ENCODE measurements at places on chromosomes 12 and 14.

DNA sequence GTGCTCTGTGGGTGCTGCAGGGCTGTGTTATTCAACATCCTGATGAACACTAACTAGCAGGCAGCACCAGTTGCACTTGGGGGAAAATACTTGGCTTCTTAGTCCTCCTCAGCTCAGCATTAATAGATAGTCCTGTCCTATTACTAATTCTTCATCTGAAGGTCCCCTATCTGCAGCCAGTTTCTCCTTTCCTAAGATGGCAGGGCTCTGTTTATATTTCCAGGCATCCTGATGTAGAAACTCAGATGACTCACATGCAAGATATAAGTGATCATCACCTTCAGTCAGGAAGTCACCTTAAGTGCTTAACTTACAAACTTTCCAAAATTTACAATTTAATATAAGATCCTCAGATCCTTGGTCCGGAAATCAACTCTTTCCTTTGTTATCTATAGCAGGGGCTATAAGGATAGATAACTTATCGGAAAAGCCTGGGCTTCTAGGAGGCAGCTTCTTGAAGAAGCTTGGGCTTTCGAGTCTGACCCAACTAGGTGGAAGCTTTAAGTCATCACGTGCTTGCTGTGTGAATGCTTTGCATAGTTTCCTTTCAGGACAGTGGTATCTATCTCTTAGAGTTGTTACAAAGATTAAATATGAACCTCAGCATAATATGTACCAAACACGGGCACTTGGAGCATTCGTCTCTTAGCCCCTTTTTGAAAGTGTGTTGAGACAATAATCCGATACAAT lies 181.0 kb upstream of the GRIP1 start:
- no peak overlapping the region for H3K27ac ChIP-seq
- H3K27me3 ChIP-seq = no peaks in the 10 kb centered on the region
- H3K36me3 ChIP-seq = no peaks in the 10 kb centered on the region
- no peak overlapping the region for H3K4me3 ChIP-seq
- DNase-seq = no peak

GRCh38 chr12:49223590-49224369 lies 34.9 kb upstream of the TUBA1A start:
- H3K27me3 ChIP-seq = no peaks in the 10 kb centered on the region
- no peaks in the 10 kb centered on the region for H3K36me3 ChIP-seq
- no peak for DNase-seq

DNA sequence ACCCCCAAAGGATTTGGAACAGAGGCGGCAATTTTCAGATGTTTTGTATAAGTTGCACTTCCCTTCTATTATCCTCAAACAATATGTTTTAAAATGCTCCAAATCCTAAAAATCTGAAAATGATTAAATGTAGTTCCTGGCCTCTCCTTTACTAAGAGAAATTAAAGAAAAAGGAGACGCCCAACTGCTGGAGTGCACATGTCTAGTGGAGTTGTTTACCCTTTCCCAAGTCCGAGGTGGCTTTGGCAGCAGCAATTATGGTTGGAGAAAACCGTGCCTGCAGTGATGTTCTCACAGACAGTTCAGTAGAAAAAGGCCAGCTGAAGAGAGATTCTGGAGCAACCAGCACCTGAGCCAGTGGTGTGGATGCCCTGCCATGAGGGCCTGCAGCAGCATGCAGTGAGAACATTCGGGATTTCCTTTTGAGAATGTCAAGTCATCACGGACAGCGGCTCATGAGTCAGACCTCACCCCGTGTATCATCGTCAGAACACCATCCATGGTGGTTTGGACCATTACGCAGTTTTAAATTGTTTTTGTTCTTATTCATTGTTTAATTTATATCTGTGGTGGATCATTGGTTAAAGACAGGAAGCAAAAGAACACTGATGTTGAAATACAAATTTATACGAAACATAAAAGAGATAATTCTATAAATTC lies 179.0 kb upstream of the KRR1 start:
- no peak overlapping the region for H3K4me3 ChIP-seq
- no peaks in the 10 kb centered on the region for H3K36me3 ChIP-seq
- no peaks in the 10 kb centered on the region for H3K4me1 ChIP-seq
- no peak overlapping the region for H3K27ac ChIP-seq

DNA sequence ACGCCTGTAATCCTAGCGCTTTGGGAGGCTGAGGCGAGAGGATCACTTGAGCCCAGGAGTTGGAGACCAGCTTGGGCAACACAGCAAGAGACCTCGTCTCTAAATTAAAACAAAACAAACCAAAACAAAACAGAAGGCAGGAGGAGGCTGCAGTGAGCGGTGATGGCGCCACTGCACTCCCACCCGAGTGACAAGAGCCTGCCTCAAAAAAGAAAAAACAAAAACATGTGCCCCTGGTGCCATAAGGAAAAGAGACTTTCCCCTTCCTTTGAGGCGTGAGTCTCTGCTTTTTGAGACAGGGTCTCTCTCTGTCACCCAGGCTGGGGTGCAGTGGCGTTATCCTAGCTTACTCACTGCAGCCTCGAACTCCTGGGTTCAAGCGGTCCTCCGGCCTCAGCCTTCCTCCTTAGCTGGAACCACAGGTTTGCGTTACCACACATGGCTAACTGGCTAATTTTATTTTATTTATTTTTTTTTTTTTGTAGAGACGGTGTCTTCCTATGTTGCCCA lies 9.0 kb upstream of the EAPP start:
- H3K27me3 ChIP-seq = no peaks in the 10 kb centered on the region
- H3K36me3 ChIP-seq = peaks cover 6% of the 10 kb centered on the region
- no peak overlapping the region for H3K27ac ChIP-seq
- H3K4me1 ChIP-seq = peaks cover 5% of the 10 kb centered on the region

DNA sequence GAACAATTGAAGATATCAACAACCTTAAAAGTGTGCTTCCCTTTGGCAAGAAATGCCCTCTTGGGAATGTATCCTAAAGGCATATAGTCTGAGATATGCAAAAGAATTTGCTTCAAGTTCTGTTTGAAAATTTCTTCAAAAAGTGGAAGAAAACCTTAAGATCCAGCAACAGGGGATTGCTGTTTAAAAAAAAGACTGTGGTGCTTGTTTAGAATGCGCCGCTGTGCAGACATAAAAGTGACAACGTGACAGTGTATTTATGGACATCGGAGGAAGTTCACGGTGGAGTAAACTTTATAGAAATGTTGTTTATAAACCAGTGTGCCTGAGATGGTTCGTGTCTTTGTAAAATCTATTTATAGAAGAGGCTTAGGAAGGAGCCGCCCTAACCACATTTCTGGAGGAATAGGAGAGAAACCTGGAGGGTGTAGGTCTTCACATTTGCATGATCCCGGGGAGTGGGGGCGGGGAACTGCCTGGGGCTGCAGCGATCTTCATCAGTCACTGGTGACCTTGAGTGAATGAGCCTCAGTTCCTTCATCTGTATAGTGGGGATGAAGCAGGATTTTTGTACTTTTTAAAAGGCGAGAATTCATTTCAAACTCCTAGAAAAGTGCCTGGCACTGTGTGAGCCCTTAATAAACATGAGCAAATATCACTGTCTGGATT lies 27.5 kb downstream of the ADGRD1 start:
- H3K4me1 ChIP-seq = no peaks in the 10 kb centered on the region
- no peak overlapping the region for H3K4me3 ChIP-seq
- H3K27ac ChIP-seq = no peak overlapping the region
- no peaks in the 10 kb centered on the region for H3K36me3 ChIP-seq

DNA sequence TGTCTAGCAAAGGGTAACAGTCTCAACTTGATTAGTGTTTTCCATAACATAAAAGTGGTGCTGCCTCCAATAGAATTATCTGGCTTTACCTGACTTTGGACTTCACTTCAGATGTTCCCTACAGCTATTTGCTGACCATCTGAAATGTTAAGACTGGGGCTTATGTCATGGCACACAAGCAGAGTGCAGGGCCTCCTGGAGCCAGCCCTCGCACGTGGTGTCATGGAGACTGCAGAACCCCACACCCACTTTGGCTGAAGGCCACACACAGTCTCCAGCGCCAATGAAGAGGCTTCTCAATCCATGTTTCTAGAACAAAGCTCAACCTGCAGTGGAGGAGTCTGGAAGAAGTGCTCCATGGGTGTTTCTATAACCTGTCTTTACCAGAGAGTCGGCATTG lies 169.6 kb upstream of the FRMD6 start:
- H3K27me3 ChIP-seq = no peaks in the 10 kb centered on the region
- H3K4me1 ChIP-seq = no peaks in the 10 kb centered on the region
- H3K36me3 ChIP-seq = no peaks in the 10 kb centered on the region
- no peak overlapping the region for H3K27ac ChIP-seq
- no peak for DNase-seq
